ENCODE measurements at places on chromosomes 7 and 10. TPM values are rescaled to one million over a fixed set of nuclear protein-coding genes. Genes with fewer than 3 reads are reported as not detected.

The HYAL4 gene
- total RNA-seq: not detected

The PAX4 gene
- not detected for total RNA-seq

The TMEM236 gene
- under 0.01 TPM for total RNA-seq

The MKI67 gene
- 0.74 TPM for total RNA-seq

The SNX8 gene
- total RNA-seq: 13.9 TPM

The ADAP1 gene
- 9.1 TPM for total RNA-seq

The LRRC17 gene
- 71.5 TPM for total RNA-seq

The CYP3A7 gene
- 0.14 TPM for total RNA-seq

The MAGI2 gene
- total RNA-seq: 8.2 TPM

The ELFN1 gene
- total RNA-seq: 2.1 TPM

The CHN2 gene
- total RNA-seq: 0.71 TPM

The OGDHL gene
- 0.14 TPM for total RNA-seq

The MYO1G gene
- under 0.01 TPM for total RNA-seq

The ZPBP gene
- not detected for total RNA-seq

The MYOZ1 gene
- total RNA-seq: 0.14 TPM

The ZDHHC6 gene
- 22.6 TPM for total RNA-seq

The LIPK gene
- not detected for total RNA-seq

The KRIT1 gene
- 43.9 TPM for total RNA-seq

The TWIST1 gene
- 42.2 TPM for total RNA-seq

The GPR146 gene
- total RNA-seq: 1.00 TPM

The GPRIN2 gene
- total RNA-seq: under 0.01 TPM

The UCN3 gene
- total RNA-seq: not detected

The PDLIM1 gene
- total RNA-seq: 23.5 TPM

The BTBD16 gene
- total RNA-seq: not detected

The BZW2 gene
- total RNA-seq: 41.2 TPM

The SEMA3A gene
- 51.4 TPM for total RNA-seq

The YKT6 gene
- 79.2 TPM for total RNA-seq

The PRLHR gene
- total RNA-seq: not detected

The KLF14 gene
- total RNA-seq: not detected

The SHTN1 gene
- 1.00 TPM for total RNA-seq

The CLRN3 gene
- total RNA-seq: not detected

The GPR158 gene
- total RNA-seq: 0.18 TPM

The UNCX gene
- total RNA-seq: not detected
